SW480 (cell line): ENCODE measurements at places on chromosomes 6 and 20.

DNA sequence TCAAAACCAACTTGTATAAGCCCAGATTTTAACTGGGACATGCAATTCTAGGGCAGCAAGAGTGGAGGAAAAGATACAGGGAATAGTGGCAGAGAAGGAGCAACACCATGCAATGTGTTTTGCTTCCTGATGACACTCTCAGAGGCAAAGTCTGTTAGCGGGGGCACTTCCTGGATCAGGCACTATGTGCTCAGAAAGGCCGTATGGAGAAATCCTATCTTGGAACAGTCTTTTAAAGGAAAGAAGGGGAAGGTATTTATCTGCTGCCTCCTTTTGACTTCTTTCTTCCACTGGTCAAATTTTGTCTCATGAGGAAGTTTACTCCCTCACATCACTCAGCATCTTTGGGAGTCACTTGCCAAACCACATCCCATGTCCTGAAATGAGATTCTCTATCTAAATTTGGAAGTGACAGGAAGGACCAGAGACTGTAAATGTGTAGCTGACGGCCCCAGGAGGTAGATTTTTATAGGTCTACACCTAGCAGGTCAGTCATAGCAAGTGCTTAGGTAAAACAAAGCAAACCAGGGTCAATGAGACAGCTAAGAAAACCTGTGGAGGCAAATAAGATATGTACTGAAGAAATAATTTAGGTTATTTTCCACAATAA, 91.7 kb upstream of the ELOVL5 start:
- no peak for DNase-seq

DNA sequence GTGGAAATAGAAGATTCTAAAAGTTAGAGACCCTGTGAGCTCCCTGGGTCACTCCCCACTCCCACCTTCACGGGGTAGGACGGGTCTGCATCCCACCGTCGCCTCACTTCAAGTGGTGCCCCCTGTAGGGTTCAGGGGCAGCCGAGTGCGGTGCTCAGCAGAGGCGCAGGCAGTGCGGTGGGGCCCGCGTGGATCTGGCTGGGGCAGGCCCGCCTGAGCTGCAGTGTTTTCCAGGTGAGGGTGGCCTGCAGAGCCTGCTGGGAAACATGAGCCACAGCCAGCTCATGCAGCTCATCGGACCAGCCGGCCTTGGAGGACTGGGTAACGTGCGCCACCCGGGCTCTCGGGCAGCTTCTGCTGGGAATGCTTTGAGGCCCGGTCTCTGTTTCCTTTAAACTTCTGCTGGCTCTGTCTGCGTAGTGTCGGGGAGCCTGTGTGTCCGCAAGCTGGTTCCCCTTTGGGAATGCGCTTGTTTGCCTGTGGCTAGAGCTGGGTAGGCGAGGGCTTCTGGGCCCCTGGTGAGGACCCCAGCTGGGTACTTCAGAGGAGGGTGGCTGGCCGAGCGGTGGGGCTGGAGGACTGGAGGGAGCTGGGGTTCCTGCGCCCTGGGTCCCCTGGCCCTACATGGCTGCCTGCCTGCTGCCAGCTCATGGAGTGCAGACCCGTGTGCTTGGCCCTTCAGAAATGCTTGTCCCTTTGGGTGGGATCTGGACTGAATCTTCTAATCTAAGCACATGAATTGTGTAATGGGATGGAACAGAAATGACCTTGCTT, 3.8 kb downstream of the ADRM1 start:
- no peak for DNase-seq

GRCh38 chr6:91482498-91482897, 895.6 kb upstream of the MAP3K7 start:
- DNase-seq, result no peak

GRCh38 chr6:99013145-99013544, 65.4 kb upstream of the FBXL4 start:
- peak; percentile 8 for DNase-seq

- peak; percentile 8 for DNase-seq
Observed at GRCh38 chr6:33000055-33000454, 9.3 kb downstream of the HLA-DOA start.

DNA sequence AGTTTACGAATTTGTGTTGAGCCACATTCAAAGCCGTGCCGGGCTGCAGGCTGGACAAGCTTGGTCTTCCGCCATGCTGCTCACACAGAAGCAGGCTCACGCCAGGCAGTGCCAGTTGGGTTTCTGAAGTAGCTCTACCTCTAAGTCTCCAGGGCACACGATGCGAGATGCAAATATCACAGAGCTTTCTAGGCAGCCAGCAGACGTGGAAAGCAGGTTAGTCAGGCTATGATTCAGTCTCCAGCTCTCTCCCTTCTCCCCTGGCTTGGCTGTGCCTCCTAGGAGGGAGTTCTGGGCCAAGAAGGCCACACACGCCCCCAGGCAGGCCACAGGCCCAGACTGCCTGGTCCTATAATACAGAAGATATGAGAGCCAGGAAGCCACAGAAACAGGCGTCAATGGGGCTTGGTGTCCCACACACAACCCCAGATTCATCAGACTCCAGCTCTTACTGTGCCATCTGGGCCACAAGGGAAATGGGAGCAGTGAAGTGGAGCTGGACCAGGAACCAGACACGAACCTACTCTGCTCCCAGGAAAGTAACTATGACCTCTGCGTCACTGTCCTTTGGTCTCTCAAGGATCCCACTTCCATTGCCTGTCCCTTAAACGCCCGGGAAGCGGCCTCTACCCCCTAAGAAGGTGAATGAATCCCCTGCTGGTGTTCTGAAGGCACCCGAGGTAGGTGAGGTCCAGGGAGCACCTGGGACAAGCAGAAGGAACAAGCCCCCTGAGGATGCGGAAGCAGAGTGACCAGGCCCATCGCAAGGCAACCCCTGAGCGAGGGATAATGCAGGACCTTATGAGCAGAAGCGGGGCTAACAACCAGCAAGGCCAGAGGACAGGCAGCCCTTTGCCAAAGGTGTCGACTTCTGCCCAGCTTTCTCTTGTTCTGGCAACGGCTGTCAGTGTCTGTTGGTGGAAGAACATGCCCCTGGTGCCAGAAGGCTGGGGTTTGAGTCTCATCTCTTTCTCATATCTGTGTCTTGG, 61.2 kb downstream of the GFOD1 start:
- no peak for DNase-seq

DNA sequence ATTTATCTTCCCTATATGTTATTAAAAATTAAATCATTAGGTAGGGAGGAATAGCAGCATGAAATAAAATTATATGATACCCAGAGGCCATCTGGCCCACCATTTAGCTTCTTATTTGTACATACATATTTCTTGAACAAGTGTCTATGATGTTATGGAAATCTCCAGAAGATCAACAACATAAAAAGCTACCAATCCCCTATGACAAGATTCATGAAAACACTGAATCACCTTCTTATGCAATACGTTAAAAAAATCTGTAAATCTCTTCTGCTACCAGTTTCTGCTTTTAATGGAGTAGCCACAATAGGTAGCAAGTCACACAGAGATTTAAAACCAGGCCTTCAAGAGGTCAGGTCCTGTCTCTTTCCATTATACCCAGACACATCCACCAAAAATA, 125.8 kb upstream of the ENPP5 start:
- DNase-seq, result no peak

GRCh38 chr6:134287859-134288537, 29.9 kb downstream of the SGK1 start:
- no peak for DNase-seq

DNA sequence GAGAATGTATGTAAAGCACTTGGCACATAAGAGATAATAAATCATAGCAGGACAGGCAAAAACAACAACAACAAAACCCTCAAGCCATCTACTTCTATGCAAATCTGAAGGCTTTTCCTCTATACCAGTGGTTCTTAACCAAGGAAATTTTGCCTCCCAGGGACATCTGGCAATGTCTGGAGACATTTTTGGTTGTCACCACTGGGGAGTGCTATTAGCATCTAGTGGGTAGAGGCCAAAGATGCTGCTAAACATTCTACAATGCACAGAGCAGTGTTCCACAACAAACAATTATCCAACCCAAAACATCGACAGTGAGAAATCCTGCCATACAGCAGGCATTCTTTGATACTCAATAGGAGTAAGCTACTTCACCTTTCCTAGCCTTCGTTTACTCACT, 28.2 kb downstream of the NDRG3 start:
- DNase-seq, result no peak

DNA sequence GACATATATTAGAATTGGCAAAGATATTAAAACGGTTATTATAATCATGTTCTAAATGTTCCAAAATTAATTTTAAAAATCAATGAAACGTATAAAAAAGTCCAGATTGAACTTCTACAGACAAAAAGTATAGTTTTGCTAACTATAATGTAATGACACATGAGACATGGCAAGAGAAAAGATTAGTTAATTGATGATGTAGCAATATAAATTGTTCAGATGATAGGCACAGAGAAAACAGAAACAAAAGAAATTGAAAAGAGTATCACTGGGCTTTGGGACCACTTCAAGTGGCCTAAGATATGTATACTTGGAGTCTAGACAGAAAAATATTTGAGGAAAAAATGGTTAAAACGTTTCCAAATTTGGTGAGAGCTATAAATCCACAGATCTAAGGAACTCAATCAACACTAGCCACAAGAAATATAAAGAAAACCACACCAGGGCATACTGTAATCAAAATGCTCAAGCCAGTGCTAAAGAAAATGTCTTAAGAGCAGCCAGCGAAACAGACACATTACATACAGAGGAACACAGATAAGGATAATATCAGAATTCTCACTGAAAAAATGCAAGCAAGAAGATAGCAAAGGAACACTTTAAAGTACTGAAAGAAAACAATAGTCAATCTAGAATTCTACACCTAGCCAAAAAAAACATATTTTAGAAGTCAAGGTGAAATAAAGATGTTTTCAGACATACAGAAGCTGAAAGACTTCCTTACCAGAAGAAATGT, 172.6 kb upstream of the FOXQ1 start:
- no peak for DNase-seq

GRCh38 chr6:7636151-7636550, 46.2 kb downstream of the SNRNP48 start:
- no peak for DNase-seq

- DNase-seq, result no peak
Observed at GRCh38 chr6:14384175-14384949, 266.8 kb downstream of the CD83 start.

GRCh38 chr6:121142093-121142492, 192.2 kb downstream of the TBC1D32 start:
- no peak for DNase-seq

- DNase-seq, result no peak
Observed at GRCh38 chr20:61256824-61257223, 4.8 kb downstream of the CDH4 start.

- DNase-seq, result peak; percentile 39
Observed at GRCh38 chr6:41939848-41940758, 1.5 kb downstream of the CCND3 start.

DNA sequence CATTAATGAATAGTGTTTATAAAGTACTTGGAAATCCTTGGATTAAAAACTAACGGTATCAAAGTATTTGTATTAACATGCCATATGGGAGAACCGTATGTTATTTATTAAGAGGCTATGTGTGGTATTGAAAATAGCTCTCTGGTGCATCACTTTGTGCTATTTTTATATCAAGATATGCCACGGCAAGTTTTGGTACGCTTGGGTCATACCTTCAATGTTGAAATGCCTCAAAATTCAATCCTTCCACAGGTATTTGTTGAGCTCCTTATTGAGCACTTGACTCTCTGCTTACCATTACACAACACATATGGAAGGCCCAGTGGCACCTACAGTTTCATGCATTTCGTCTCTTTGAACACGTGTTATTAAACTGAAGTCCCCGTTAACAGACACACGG, 647.9 kb downstream of the KIF16B start:
- DNase-seq, result no peak

DNA sequence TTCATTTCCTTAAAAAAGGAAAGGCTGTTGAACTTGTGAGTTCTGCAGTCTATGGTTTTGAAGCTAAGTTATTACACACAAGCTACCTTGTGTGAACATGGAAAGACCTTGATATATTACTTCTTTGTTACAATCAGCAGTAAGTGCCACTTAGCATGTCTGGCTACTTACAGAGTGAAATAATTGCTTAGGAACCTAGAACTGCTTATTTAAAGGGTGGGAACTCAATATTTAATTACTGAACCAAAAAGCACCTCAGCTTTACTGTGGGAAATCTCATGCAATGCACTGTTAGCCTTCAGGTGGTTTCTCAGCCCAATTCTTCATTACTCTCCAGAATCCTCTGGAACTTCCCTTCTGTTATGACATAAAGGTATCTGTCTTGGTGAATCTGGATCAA, 17.9 kb downstream of the PERP start:
- DNase-seq, result no peak

GRCh38 chr20:43171930-43172329, 17.8 kb downstream of the PTPRT start:
- no peak for DNase-seq

- DNase-seq, result no peak
Observed at GRCh38 chr6:3208098-3208774, 19.2 kb downstream of the TUBB2B start.

GRCh38 chr6:43077333-43077809, 1.3 kb downstream of the PTK7 start:
- no peak for DNase-seq

DNA sequence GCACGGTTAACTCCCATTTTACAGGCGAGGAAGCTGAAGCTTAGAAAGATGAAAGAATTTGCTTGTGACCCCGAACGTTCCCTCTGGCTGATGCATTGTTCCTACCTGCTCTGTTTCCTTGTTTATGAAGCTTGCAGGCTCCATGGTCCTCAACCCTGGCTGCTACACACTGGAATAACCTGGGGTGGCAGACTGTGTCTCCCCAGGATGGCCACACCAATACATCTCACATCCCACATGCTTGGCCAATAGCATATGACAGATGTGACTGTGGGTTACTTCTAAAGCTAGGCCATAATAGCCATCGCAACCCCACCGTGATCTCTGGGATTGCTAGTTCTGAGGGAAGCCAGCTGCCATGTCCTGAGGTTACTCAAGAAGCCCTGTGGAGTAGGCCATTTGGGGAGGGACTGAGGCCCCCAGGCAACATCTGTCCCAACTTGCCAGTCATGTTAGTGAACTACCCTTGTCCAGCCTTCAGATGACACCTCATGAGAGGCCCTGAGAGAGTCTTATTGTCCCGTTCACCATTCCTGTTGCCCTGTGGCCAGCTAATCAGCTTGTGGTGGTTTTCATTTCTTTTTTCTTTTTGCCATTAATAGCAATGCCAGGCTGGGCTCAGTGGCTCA, 6.7 kb upstream of the FAM110A start:
- no peak for DNase-seq

DNA sequence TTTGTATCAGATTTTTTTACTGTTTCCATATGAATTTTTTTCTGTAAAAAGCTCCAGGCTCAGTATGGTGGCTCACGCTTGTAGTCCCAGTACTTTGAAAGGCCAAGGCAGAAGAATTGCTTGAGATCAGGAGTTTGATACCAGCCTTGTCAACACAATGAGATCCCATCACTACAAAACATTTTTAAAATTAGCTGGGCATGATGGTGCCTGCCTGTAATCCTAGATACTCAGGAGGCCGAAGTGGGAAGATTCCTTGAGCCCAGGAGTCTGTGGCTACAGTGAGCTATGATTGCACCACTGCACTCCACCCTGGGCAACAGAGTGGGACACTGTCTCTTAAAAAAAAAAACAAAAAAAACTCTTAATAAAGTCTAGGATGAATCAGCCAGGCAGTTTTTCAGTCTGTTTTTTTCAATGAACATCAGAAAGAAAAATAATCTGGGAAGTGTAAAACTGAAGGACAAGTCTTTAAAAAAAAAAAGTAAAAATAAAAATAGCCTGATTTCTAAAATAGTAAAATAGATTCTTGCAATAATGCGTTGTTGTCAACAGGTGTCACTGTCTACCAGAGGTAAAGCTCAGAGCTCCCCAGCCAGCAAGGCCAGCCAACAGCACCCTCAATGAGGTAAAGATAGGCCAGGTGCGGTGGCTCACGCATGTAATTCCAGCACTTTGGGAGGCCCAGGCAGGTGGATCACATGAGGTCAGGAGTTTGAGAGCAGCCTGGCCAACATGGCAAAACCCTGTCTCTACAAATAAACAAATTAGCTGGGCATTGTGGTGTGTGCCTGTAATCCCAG, 9.3 kb upstream of the ATG5 start:
- peak; percentile 46 for DNase-seq
